Stimulated activated CD8-positive, alpha-beta memory T cell treated with anti-CD3 and anti-CD28 coated beads, Interleukin-2, amount 100 ng/mL, for 48 hours (primary cell): ENCODE measurements at places on chromosomes 7 and 10.

GRCh38 chr10:100939763-100940344 lies 27.1 kb downstream of the SLF2 start:
- DNase-seq, result no peak

DNA sequence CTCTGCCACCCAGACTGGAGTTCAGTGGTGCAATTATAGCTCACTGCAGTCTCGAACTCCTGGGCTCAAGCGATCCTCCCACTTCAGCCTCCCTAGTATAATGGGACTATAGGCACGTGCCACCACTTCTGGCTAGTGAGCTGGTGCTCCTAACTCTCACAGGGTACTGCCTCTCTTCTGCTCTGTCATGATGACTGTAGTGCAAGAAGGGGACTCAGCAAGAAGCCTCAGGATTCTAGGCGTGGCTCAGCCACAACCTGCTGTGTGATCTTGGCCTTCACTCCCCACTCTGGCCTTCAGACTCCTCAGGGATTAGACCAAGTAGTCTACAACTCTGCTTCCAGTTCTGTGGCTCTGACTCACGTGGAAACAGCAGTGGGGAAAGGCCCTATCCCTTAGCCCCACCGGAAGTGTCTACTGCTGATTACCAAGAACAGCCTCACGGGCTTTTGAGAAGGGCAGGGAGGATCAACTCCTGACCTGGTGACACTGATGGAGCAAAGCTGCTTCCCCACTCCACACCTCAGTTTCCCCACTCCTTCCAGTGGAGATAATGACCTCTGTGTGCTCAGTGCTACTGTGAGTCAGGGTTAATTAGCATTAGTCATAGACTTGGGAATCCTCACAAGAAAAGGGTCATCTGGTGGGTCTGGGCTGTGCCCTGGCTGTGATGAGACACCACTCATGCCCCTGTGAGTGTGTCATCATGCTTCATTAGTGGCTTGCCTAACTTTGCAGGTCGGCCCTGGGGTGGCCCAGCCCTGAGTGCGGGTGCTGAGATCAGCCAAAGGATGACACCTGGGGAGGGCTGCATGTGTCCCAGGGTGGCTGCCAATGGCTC lies 41.1 kb downstream of the ZC3HC1 start:
- no peak for DNase-seq

DNA sequence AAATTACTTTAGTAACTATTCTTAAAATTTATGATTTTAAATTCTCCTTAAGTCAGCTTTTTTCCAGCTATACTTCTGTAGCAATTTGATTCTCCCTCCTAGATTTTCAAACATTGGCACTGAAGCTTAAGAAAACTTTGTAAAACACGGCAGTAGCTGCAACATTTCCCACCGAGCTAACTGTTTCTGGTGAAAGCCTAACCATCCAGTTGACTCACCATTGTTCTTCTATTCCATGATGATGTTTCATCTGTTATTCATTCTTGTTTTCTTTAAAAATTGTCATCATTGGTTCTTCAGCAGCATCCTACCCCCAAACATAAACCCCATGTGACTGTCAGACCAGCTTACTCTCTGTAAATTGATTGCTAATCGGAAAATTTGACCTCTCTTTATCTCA lies 312.3 kb downstream of the DGKB start:
- no peak for DNase-seq

- peak; percentile 65 for DNase-seq
Measured at GRCh38 chr10:102644646-102645387, 538 bp downstream of the TRIM8 start.

GRCh38 chr10:91700788-91701444 lies 68.0 kb upstream of the PPP1R3C start:
- no peak for DNase-seq

GRCh38 chr10:11288302-11288701 lies 270.6 kb downstream of the CELF2 start:
- DNase-seq, result no peak

GRCh38 chr7:8035647-8036518 lies 67.3 kb downstream of the GLCCI1 start:
- no peak for DNase-seq

- DNase-seq, result no peak
Measured at GRCh38 chr7:105814481-105814880, 61.9 kb downstream of the ATXN7L1 start.

DNA sequence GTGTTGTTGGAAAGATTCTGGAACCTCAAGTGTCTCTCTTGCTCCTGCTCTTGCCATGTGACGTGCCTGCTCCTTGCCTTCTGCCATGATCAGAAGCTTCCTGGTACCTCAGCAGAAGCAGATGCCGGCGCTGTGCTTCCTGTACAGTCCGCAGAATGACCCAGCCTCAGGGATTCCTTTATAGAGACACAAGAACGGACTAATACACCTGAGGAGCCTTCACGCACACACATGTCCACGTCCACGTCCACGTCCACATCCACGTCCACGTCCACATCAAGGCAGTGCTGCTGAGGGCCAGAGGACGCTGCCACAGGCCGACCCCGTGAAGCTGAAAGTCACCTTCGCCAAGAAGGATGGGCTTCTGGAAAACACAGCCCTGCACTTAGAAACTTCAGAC lies 190.1 kb downstream of the MAD1L1 start:
- DNase-seq, result no peak

GRCh38 chr7:30184791-30185487 lies 50.2 kb downstream of the MTURN start:
- DNase-seq, result no peak

DNA sequence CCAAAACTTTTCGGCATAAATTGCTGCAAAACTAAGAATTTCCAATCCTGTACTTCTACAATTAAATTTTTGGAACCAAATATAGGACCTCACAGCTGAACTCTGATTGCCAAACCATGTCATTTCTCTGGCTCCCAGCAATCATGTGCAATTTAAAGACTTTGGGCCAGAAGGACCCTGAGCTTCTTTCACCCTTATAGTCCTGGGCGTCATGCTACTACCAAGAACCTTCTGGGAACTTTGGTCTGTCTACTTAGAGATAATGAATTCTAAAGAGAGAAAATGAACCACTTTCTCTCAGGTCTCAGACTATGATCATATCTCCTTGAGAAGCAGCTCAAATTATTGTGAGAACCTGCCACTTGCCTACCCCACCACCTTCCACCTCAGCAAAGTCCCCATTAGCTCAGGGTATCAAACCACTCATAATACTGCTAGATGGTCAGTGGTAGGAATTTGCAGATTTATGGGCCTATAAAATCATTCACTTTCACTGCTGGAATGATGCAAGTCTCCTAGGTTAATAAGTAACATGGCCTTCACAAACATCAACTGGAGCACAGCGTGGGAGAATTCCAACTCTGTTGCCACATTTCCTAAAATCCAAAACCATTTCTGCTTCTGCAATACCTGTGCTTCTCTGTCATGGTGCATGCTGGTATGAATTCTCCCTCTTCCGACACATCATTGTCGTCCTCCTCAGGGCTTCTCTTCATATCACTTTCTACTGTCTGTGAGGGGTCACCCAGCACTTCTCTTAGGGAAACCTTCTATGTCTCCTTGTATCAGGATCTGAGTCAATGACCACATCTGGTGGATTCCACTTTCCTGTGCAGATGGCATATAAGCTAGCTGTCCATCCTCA lies 6.6 kb upstream of the WDR91 start:
- no peak for DNase-seq

- DNase-seq, result no peak
Measured at GRCh38 chr7:148987751-148988512, 40.4 kb downstream of the PDIA4 start.

- no peak for DNase-seq
Measured at GRCh38 chr7:138625849-138626230, 75.3 kb downstream of the SVOPL start.

DNA sequence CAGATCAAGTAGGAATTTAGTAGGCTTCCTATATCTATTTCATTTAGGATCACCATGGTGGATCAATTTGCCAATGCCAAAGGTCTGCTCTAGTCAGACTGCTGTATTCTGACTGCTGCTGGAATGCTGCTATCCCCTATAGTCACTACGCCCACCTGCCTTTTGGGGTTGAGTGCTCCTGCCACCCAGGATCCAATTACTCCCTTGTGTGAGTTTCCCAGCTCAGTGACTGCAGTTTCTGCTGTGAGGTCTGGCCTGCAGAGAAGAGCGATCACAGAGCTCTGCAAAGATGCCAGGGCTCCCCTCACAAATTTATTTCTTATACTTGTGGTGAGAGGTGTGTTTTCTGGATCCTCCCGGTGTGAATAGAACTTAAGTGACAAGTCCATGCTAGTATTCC lies 88.1 kb upstream of the FOXI2 start:
- DNase-seq, result no peak

DNA sequence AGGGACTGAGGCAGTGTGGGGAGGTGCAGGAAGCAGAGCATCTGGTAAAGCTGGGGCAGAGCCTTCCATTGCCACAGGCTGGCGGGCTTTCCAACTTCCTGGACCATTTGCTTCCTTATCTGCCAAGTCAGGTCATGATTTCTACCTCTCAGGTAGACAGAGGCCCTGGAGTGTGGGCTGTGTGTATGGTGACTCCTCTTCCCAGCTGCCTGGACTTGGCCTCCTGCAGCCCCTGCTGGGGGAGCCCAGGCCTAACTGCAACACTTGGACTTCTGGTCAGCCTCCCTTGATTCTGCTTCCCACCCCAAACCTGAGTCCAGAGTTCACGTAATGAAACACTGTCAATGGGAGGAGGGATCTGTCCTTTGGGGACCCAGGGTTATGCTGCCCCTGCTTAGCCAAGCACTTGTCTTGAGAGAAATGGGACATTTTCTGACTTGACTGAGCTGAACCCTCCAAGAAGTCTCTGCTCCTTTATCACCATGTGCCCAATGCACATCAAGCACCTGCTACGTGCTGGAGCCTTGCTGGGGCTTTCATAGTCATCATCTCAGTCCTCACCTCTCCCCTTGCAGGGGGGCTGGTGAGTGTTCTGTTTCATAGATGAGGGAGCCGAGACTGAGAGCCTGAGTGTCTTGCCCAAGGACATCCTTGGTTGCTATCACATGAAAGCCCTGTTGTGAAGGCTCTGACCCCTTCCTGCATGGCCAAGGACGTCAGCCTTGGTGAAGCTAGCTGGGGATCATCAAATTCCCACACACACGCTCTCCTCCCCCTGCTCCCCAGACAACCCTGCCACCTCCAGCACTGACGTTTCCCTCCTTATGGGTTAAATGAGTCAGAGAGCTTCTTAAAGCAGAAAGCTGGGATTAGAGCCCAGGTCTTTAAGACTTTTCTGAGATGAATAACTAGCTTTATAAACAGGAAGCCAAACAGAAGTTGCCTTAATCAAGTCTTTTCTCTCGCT lies 3.4 kb downstream of the CLEC2L start:
- no peak for DNase-seq

DNA sequence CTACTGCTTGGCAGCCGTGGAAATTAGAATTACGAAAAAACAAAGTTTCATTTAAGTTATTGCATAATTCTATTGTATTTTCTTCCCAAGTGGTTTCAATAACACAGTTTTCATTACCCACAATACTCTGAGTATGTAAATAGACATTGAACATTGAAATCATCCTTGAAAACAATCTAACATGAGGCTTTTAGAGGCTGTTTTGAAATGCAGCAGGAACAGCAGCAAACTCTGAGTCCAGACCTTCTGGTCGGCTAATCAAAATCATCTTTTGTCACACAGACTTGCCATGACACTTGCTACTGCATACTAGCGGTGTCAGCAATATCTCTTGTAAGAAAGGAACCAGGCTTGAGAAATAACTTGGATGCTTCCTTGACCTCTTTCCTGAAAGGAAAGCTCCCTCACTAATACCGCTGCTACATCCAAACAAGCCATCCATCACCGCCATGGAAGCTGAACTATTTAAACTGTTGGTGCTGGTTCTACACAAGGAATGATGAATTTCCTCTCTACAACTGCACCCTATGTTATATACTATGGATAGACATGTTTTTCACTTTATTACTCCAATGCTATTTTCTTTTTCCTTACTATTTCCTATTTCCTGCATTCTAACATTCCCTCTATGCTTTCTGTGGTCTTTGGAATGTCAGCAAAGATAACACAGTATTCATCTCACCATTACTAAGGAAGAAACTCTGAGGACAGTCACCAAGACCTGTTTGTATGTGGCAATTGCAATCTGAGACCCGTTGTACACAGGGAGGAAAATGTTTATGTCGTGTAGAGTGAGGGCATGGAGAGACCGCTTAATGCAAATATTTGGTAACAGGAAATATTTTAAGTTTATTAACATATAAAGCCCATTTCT lies 130.8 kb downstream of the ITGA8 start:
- no peak for DNase-seq

DNA sequence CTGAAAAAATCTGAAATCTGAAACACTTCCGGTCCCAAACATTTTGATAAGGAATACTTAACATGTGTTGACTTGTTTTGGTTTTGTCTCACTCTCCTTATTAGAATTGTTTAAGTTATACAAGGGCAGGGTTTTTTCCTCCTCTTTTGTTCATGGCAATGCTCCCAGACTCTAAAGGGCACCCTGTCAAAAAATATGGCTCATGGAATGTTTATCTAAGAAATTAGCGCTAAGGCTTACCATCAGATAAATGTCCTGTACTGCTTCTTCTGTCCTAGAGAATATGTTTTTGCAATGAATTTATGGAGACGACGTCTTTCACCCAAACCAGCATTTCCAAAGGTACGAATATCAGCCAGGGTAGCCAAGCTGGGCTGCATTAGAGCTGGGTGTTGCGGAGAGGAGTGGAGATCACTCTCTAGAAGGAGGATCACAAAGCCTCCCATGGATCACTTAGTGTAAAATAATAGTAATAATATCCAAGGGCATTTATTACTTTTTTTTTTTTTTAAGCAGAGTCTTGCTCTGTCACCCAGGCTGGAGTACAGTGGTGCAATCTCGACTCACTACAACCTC lies 46.8 kb downstream of the ERLIN1 start:
- DNase-seq, result no peak

DNA sequence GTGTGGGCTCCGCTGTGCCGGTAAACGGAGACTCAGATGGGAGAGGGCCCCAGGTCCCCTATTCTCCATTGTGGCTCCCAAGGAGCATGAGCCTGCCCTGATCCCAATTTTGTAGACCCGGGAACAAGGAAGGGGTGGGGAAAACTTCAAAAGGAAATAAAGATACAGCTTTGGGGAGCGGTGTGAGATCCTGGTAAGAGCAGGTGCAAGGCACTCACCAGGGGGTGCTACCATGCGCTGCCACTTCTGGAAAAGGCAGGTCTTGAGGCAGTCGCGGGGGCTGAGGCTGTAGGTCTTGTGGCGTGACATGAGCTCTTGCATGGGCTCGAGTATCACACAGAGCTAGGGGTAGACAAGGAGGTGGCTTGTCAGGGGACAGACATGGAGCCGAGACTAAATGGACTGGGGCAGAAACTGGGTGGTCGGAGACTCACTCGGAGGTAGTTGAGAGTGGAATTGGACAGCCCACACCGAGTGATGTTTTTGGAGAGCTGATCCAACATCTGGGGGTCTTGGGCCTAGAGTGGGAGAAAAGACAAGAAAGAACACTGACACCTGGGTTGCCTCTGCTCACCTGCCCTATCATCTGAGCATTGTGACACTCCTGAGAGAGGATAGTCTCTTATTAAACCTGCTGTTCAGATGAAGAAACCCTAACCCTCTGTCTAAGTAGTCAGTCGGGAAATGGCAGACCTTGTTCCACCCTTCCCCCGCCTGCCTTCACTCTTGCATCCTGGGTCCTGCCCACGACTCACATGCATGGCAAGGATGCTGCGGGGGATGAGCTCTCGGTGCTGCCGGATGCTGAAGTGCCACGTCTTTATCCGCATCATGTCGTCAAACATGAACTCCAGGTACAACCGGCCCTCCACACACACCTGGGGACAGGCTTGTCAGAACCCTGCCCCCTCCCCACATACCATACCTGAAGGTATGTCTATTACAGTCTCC lies 10.7 kb downstream of the LDB1 start:
- no peak for DNase-seq

GRCh38 chr7:136509466-136509865 lies 359.0 kb upstream of the CHRM2 start:
- DNase-seq, result no peak
